ENCODE measurements at places on chromosomes 5 and 9. TPM values are rescaled to one million over a fixed set of nuclear protein-coding genes. Genes with fewer than 3 reads are reported as not detected.

- peaks cover 1% of the 10 kb centered on the region for H3K4me1 ChIP-seq
- H3K36me3 ChIP-seq: no peaks in the 10 kb centered on the region
- no peaks in the 10 kb centered on the region for H3K27me3 ChIP-seq
- peak overlapping the region; percentile 3 for H3K27ac ChIP-seq
- no peak overlapping the region for H3K4me3 ChIP-seq
These were observed 52.7 kb downstream of the ITGA1 start for GRCh38 chr5:52840277-52841050.

- no peak overlapping the region for H3K4me3 ChIP-seq
- no peak for DNase-seq
- no peaks in the 10 kb centered on the region for H3K36me3 ChIP-seq
- H3K27ac ChIP-seq: no peak overlapping the region
- H3K27me3 ChIP-seq: no peaks in the 10 kb centered on the region
- no peaks in the 10 kb centered on the region for H3K4me1 ChIP-seq
These were observed 751.2 kb downstream of the BRINP1 start for GRCh38 chr9:118618084-118618483.

GRCh38 chr9:19498015-19498414 lies 89.2 kb downstream of the ACER2 start:
- no peaks in the 10 kb centered on the region for H3K36me3 ChIP-seq
- no peak for DNase-seq
- H3K27me3 ChIP-seq: no peaks in the 10 kb centered on the region
- no peak overlapping the region for H3K4me3 ChIP-seq
- H3K4me1 ChIP-seq: no peaks in the 10 kb centered on the region
- no peak overlapping the region for H3K27ac ChIP-seq

DNA sequence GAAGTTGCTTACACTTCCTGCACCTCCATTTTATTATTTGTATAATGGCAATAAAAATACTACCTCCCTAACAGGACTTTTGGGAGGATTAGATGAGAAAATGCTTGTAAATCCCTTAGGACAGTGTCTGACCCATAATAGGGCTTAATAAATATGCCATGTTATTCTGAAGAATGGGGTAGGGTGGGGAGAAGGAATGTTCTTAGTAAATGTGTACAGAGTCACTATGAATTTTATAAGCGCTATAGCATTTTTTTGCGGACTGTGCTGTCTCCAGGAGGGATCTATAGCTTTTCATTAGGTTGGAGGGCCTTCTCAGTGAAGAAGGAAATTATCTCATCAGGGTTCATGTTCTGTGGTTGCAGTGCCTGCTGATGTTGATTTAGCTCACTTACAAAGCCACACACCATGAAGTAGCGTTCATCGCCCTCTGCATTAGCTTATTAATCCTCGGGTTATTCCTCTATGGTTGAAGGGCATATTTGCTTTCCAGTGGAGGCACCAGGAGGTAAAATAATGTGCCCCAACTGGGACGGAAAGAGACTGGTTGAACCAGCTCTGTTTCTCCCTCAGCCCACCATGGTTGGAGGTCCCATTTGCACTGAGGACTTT lies 497.1 kb downstream of the ARHGEF28 start:
- no peaks in the 10 kb centered on the region for H3K36me3 ChIP-seq
- DNase-seq: no peak
- peaks cover 6% of the 10 kb centered on the region for H3K4me1 ChIP-seq
- H3K27me3 ChIP-seq: no peaks in the 10 kb centered on the region

DNA sequence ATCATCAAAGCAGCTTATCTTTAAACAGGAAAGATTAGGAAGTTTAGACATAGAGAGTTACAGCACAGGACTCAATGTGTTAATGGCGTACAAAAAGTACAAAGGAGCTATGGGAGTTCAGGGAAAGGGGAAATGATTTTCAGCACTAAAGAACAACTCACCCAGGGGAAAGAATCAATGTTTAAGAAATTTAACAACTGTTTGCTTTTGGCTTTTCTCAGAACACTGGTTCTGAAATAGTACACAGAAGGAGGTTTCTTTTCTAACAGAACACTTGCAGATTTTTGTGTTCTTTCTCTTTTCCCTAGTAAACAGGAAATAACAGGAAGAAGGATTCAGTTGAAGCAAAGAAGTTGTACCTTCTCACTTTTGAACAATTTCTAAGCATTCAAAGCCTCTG lies 71.3 kb upstream of the GHR start:
- no peak overlapping the region for H3K4me3 ChIP-seq
- DNase-seq: no peak
- H3K36me3 ChIP-seq: no peaks in the 10 kb centered on the region
- no peaks in the 10 kb centered on the region for H3K27me3 ChIP-seq

DNA sequence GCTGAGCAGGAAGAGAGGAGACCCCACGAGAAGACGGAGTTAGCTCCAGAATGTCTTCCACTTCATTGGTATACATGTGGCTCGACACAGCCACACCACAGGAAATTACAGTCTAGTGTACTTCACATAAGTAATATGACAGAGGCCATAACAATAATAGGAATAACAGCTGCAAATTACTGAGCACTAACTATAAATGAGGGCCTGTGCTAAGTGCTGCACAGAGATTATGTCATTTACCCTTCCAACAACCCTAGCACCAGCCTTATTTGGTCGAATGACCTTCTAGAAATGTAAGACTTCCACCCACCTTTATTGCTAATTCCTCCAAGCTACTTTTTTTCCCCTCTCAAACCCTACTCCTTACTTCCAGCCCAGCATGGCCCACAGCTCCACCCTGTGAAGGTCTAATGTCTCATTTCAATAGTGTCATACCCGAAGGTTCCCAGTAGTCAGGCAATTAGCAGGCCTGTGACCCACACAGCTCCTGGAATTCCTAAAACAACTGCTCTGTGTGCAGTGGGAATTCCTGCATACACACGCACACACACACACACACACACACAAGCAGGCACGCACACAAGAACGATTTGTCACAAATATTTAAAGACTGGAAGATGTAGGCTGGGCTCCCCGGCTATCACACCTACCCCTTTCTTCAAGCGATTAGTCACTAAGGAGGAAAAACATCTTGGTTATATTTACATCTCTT lies 134.5 kb downstream of the FRMD3 start:
- peak; percentile 26 for DNase-seq
- H3K27ac ChIP-seq: no peak overlapping the region
- no peaks in the 10 kb centered on the region for H3K27me3 ChIP-seq
- H3K4me1 ChIP-seq: no peaks in the 10 kb centered on the region

GRCh38 chr5:153498516-153498915 lies 8.0 kb downstream of the GRIA1 start:
- no peaks in the 10 kb centered on the region for H3K4me1 ChIP-seq
- H3K36me3 ChIP-seq: no peaks in the 10 kb centered on the region
- H3K27ac ChIP-seq: no peak overlapping the region
- no peak for DNase-seq
- H3K27me3 ChIP-seq: no peaks in the 10 kb centered on the region

GRCh38 chr5:6468104-6468503 lies 19.4 kb downstream of the UBE2QL1 start:
- DNase-seq: no peak
- peaks cover 7% of the 10 kb centered on the region for H3K27me3 ChIP-seq
- H3K36me3 ChIP-seq: no peaks in the 10 kb centered on the region
- H3K4me3 ChIP-seq: no peak overlapping the region
- no peaks in the 10 kb centered on the region for H3K4me1 ChIP-seq

GRCh38 chr9:91221332-91221731 lies 140.4 kb downstream of the AUH start:
- H3K27ac ChIP-seq: no peak overlapping the region
- H3K27me3 ChIP-seq: no peaks in the 10 kb centered on the region
- no peaks in the 10 kb centered on the region for H3K4me1 ChIP-seq
- H3K4me3 ChIP-seq: no peak overlapping the region
- no peak for DNase-seq

DNA sequence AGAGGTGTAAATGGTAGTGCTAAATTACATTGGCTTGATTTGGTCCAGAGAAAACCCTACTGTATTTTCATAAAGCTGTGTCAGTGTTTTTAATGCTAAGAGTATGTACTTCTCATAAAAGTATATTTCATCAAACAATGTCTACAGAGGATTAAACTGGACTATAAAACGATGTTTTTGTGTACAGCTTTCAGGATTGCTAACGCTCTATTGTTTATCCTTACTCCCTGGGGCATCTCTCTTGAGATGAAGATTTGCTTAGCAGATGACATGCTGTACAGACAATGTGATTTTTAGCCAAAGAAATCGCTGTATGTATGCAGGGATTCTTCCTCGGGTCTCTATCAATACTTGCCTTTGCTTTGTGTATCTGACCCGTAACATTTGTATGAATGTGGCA lies 216.0 kb downstream of the FBXL7 start:
- H3K27me3 ChIP-seq: no peaks in the 10 kb centered on the region
- no peaks in the 10 kb centered on the region for H3K36me3 ChIP-seq
- H3K27ac ChIP-seq: no peak overlapping the region
- H3K4me1 ChIP-seq: no peaks in the 10 kb centered on the region
- no peak for DNase-seq
- H3K4me3 ChIP-seq: no peak overlapping the region

- H3K36me3 ChIP-seq: no peaks in the 10 kb centered on the region
- no peaks in the 10 kb centered on the region for H3K27me3 ChIP-seq
- H3K27ac ChIP-seq: no peak overlapping the region
- DNase-seq: no peak
- H3K4me3 ChIP-seq: no peak overlapping the region
These were observed 44.7 kb downstream of the EXOSC2 start for GRCh38 chr9:130738281-130738680.

GRCh38 chr5:163914910-163915309 lies 409.5 kb downstream of the MAT2B start:
- DNase-seq: no peak
- H3K4me1 ChIP-seq: no peaks in the 10 kb centered on the region
- H3K27ac ChIP-seq: no peak overlapping the region
- H3K4me3 ChIP-seq: no peak overlapping the region

GRCh38 chr9:101197026-101197425 lies 168.5 kb downstream of the PLPPR1 start:
- no peak for DNase-seq
- H3K27ac ChIP-seq: no peak overlapping the region
- no peak overlapping the region for H3K4me3 ChIP-seq
- H3K36me3 ChIP-seq: no peaks in the 10 kb centered on the region
- no peaks in the 10 kb centered on the region for H3K4me1 ChIP-seq

DNA sequence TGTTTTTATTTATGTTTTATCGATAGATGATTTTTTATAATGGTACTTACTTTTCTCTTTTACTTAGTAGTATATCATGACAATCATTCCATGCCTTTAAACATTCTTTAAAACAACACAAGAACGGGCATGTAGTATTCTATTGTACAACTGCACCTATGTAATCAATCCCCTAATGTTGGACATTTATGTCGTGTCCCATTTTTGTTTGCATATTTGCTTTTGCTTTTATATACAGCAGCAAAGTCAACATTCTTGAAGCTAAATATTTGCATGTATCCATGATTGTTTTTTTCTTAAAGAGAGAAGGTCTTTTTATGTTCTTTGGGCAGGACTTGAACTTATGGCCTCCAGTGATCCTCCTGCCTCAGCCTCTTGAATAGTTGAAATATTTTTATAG lies 527.0 kb upstream of the CLINT1 start:
- no peaks in the 10 kb centered on the region for H3K36me3 ChIP-seq
- no peaks in the 10 kb centered on the region for H3K4me1 ChIP-seq
- no peak for DNase-seq
- no peaks in the 10 kb centered on the region for H3K27me3 ChIP-seq
- H3K27ac ChIP-seq: no peak overlapping the region
- no peak overlapping the region for H3K4me3 ChIP-seq

- no peak overlapping the region for H3K27ac ChIP-seq
- no peaks in the 10 kb centered on the region for H3K27me3 ChIP-seq
- no peak overlapping the region for H3K4me3 ChIP-seq
- no peak for DNase-seq
These were observed 25.0 kb downstream of the TNFSF8 start for GRCh38 chr9:114905170-114905940.

ACTBL2 gene
- total RNA-seq: not detected

RFX3 gene
- total RNA-seq: 45.8 TPM

STX17 gene
- total RNA-seq: 55.0 TPM

DOCK8 gene
- total RNA-seq: 24.5 TPM

GCNT4 gene
- total RNA-seq: 2.8 TPM

MEIKIN gene
- not detected for total RNA-seq

ANKRD31 gene
- 0.51 TPM for total RNA-seq

CACNA1B gene
- total RNA-seq: 0.09 TPM

All from lung (tissue), 17 donors.